ENCODE measurements at places on chromosomes 12 and 14.

- DNase-seq = no peak
Measured at GRCh38 chr12:79747274-79747673, 56.5 kb upstream of the PAWR start.

DNA sequence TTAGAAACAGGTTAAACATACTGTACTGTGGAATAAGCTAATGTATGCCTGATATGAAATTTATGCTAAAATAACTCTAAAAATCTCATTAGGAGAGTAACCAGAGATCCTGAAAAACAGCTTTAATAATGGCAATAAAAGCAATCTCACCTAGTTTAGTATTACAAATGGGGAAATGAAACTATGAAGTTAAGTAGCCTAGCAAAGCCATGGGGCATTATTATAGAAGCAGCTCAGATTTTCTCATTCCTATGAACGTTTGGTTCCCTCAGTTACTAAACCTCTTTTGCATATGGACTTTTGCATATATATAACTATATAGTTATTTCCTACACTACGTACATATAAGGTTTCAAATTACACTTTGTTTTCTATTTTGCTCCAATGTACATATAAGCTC, 25.0 kb upstream of the APPL2 start:
- no peak for DNase-seq

- DNase-seq = no peak
Measured at GRCh38 chr14:38199739-38200138, 8.0 kb upstream of the SSTR1 start.

GRCh38 chr12:3222979-3223378, 145.8 kb downstream of the TSPAN9 start:
- DNase-seq = no peak

GRCh38 chr14:92783813-92784431, 10.2 kb upstream of the GOLGA5 start:
- no peak for DNase-seq

DNA sequence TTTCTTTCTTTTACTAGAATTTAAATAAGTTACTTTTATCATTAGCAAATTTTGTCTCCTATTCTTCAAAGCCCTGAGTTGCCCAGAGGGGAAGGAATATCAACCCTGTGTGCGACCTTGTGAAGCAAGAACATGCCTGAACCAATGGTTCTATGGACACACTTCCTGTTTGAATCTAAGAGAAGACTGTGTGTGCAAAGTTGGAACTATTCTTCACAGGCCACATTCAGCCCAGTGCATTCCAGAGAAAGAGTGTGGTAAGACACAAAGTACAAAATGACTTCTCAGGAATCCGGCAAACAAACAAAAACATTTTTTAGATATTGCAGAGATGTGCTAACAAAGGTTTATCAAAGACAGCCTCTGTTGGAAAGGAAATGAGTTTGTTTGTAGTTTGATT, 90.8 kb upstream of the PTPRQ start:
- no peak for DNase-seq

GRCh38 chr12:125185311-125185739, 120.1 kb downstream of the AACS start:
- no peak for DNase-seq

DNA sequence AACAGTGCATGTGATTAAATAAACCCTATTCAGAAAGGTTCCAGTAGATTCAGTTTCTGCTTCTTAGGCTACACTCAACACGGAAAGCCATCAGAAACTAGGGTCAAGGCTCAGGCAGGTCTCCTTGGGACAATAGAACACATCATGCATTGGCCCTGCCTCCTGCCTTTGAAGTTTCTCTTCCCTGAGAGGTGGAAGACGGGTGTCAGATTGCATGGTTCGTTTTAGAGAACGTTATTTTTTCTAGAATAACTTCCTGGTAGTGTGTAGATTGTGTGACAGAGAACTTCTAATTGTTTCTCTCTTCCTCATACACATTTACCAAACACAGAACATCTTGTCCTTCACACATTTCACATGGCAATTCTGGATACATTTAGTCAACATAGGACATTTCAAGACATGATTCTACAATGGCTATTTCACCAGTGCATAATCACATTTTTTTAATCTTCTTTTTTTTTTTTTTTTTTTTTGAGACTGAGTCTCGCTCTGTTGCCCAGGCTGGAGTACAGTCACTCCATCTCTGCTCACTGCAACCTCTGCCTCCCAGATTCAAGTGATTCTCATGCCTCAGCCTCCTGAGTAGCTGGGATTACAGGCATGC, 106.6 kb upstream of the AMN1 start:
- DNase-seq = no peak

DNA sequence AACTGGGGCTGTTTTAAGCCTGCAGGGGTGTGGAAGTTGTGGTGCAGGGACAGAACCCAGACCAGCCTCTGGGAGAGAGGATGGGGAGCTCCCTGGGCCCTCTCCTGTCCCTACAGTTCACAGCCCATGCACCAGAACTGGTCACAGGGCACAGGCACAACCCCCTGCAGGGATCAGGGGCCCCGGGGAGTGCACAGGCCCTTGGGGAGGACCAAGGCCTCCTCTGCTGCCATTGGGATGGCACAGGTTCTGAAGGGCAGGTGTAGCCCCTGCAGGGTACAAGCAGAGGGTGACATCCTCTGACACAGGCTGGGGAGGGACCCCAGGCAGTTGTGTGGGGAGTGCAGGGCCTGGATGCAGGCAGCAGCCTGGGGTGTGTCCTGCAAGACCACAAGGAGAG, 66.4 kb upstream of the SFSWAP start:
- no peak for DNase-seq

GRCh38 chr12:79162147-79162772, 297.7 kb downstream of the SYT1 start:
- no peak for DNase-seq

- DNase-seq = no peak
Measured at GRCh38 chr14:87286191-87286590, 706.8 kb downstream of the GALC start.

DNA sequence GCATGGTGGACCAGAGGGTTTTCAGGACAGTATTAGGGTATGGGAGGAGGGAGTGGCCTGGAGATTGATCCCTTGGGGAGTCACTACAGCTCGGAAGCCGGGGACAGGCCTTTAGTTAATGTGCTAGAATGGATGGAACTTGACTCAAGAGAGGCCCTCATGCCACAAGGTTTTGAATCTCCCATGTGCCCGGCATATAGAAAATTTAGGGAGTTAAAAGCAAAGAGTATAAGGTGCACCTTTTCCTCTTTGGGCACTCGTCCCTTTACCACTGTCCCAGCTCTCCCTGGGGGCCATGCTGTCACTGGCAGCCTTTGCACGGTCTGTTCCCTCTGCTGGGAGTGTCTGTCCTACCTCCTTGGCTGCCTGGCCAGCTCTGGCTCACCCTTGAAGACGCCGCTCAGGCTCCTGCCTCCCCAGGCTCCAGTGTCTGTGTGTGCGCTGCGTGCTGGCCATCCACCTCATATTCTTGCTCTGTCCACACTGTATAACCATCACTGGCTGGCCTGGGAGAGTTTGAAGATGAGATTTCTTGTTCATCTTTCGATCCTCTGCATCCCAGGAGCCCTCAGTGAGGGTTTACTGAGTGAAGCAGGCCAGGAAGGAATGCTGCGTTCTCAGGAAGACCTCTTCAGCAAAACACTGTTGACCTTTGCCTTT, 161.3 kb downstream of the ZFP36L1 start:
- DNase-seq = no peak

DNA sequence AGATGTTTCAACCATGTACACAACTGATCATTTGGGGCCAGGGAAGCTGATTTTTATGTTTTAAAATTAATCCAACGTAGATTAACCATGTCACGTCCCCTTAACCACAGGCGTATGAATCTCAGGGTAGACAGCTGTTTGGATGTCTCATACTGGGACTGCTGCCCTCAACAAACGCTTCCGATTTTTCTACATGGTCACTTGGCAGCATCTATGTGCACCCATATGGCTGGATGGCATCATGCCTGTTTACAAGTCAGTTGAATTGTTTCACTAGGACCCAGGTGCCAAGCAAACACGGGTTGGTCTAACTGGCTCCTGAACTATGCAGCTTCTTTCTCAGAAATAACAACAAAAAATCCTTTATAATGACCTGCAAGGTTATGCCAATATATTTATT, 393.8 kb downstream of the NPAS3 start:
- peak; percentile 48 for DNase-seq

GRCh38 chr12:53105256-53105655, 2.0 kb downstream of the SOAT2 start:
- no peak for DNase-seq

GRCh38 chr14:73289729-73290128, 52.4 kb downstream of the PAPLN start:
- DNase-seq = no peak

GRCh38 chr14:36515105-36515593, 4.9 kb downstream of the NKX2-1 start:
- DNase-seq = no peak

DNA sequence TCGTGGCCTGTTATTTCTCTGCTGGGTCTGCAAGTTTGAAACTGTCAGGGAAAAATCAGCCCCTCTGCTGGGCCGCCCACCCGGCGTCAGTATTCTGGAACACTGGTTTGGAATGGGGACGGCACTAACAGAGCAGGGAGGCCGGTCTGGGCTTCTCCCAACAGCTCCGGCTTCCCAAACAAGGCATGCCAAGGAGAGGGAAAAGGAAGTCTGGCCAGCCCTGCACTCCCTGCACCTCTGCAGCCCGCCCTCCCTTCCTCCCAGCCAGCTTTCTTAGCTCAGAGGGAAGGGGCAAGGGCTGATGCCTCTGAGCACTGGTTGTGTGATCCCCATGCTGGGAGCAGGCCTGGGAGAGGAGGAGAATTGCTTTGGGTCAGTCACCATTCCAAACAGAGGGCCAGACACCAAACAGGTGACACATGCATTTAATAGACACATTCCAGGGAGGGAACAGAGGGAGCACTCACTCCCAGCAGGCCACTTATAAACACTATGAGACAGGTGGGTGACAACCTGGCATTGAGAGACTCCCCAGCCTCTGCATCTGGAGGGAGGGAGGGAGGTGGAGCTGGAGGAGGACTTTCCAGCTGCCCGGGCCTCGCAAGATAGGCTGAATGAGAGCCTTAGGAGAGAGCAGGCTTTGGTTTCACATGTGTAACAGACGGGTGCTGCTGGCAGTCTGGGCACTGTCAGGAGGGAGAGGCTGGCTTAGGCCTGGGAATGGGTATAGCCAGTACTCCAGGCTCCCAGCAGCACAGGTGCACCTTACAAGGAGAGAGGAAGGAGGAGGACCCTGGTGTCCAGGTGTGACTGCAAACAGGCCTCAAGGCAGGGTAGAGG, 10.3 kb downstream of the KRT75 start:
- DNase-seq = no peak

- DNase-seq = no peak
Measured at GRCh38 chr14:88233915-88234314, 89.2 kb downstream of the KCNK10 start.

- no peak for DNase-seq
Measured at GRCh38 chr12:29889737-29890136, 106.0 kb upstream of the TMTC1 start.

DNA sequence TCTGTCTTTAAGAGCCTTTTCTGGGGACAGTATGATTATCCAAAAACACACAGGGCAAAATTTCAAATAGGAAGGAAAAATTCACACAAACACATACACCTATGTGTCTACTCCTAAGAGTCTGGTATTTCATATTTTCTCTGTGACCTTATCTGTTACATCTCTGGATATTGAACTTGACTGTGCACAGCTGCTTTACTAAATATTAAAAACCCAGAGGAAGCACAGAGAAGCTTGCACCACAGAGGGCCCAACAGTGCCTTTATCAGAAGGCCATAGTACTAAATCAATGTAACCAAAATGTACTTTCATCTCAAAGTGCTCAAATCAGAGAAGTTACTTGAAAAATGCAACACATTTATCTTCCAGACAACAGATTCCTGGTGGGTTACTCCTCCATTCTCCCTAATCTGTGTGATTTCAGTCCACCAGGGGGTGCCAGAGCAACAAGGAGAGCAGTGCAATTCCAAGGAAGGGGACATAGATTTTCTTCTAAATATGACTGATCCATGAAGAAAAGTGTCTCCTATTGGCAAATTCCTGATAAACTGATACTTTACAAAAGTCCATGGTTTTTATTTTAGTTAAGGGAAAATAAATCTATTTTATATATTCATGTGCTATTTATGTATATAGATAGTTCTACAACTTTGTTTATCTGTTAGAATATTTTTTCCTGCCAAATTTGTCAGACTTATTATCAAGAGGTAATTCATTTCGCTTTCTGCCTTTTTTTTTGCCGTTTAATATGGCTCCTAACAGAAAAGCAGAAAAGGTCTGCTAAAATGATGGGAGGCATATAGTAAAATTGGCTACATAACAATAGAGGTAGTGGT, 617.6 kb downstream of the LRFN5 start:
- peak; percentile 43 for DNase-seq

DNA sequence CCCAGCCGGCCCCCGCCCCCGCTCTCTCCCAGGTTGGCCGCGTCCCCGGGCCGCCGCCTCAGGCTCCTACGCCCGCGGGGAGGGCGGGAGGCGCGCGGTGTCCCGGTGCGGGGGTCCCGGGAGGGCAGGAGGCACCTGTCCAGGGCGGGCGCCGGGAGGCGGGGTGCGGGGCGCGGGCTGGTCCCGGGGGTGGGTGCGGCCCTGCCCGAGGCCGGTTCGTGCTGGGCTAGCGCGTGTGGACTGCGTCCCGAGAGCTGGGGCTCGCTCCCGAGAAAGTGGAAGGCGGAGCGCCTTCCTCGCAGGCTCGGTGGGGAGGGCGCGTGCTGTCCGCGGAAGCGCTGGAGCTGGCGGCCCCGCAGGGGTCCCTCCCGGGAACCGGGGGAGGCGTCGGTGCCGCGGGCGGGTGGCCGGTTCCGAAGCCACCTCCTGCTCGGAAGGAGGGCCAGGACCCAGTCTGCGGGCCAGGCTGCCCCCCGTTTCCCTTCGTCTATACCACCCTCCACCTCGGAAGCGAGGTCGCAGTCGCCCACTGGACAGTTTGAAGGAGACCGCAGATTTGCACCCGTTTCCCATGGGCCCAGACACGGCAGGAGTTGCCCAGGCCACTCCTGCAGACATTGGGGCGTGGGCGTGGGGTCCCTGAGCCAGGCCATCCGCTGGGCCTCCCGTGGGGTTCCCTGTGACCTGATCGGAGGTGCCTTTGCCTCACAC, 636 bp downstream of the ZFYVE21 start:
- no peak for DNase-seq

DNA sequence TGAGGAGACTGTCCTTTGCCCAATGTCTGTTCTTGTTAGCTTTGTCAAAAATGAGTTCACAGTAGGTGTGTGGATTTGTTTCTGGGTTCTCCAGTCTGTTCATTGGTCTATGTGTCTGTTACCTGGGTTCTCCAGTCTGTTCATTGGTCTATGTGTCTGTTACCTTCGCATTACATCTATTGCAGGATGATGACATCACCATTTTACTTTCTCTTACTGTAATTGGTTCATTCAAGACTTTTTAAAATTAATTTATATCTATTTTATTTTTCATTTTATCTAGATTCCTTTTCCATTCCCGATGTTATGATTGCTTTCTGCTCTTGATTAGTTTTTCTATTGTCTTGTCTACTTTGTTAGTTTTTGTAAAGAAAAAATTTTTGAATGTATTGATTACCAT, 615.5 kb downstream of the SOX5 start:
- no peak for DNase-seq

- DNase-seq = no peak
Measured at GRCh38 chr12:236445-236844, 22.5 kb upstream of the SLC6A12 start.

All from occipital lobe (tissue), 3 donors.